ENCODE measurements at places on chromosomes 5 and 9. TPM values are rescaled to one million over a fixed set of nuclear protein-coding genes. Genes with fewer than 3 reads are reported as not detected.

ANKS6 gene
- total RNA-seq = 9.6 TPM

SLC6A3 gene
- total RNA-seq = not detected

ZNF354C gene
- total RNA-seq = not detected

FYB1 gene
- total RNA-seq = 0.34 TPM

GRCh38 chr5:41043109-41043747 lies 27.9 kb downstream of the MROH2B start:
- no peak for DNase-seq

DNA sequence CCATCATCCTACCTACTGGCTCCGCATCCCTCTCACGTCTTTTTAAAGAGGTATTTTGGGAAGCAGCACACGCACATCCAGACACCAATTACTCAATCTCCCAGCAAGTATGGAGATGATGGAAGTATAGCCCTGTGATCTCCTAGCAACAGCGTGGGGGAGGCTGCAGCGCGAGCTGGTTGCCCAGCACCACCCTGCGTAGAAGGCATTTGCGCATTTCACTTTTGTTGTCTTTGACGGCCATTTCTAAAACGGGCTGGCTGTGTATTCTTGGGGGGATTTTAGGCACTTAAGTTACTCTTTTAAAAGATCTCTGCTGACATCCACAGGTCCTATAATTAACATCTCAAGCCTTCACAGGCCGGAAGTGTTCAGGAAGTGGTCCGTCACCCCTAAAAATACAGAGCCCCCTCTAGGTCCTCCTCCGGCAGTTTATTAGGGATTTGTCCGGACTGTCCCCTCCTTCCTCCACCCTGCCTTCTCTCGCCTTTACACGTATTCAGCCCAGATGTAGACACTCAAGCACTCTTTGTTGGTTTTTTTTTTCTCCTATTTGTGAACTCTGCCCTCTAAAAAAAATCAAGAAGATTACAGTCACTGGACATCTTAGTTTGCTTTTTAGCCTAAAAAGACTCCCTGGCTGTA lies 371.4 kb downstream of the NTRK2 start:
- DNase-seq = no peak

DNA sequence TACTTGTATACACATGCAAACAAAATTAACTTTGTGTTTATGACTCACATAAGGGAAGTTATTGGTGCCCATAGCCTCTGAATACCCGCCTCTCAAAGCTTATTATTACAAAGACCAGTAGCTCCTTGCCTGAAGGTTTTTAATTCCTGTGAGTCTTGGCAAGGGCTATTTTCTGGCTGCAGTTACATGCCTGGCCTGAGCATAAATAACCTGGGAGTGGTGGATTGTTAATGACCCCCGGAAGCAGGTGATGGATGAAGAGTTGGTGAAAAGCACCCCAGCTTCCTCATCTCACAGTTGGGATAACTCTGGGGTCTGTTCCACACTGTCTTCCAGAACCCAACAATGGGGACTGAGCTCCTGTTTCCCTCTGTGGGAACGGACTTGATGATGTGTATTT lies 594.5 kb downstream of the PDE4D start:
- no peak for DNase-seq

Measured in SJSA1 (cell line).